CD4-positive, alpha-beta memory T cell (primary cell): ENCODE measurements at places on chromosomes 1 and 21. TPM values are rescaled to one million over a fixed set of nuclear protein-coding genes. Genes with fewer than 3 reads are reported as not detected.

GRCh38 chr1:54355931-54356679 lies 50.1 kb downstream of the SSBP3 start:
- no peak for DNase-seq

GRCh38 chr1:232627171-232627570 lies 2.8 kb downstream of the SIPA1L2 start:
- no peak for DNase-seq

DNA sequence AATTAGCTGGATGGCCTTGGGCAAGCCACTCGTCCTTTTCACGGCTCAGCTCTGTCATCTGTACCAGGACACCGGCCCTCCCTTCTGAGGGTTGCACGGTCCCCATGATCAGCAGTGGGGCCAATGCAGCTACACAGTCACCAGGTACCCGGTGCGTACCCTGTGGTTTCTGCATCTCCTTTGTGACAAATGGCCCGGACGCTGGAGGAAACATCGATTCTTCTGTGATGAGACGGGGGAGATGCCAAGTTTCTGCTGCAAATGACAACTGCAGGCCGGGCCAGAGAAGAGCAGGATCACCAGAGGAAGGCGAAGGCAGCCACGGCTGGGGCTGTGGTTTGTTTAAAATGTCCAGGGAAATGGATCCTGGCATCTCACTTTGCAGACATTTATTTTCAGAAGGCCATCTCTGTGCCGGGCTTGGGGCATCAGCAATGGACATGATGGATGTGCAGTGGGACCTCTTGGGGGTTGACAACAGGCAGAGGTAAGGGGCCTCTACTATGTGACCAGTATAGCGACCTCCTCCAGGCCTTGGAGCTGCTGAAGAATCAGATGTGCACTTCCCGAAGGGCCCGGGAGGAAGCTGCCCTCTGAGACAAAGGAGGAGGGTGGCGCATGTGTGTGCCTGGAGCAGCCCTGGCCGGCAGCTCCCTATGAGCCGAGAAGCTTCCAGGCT lies 221.9 kb upstream of the C1orf174 start:
- DNase-seq: no peak

DNA sequence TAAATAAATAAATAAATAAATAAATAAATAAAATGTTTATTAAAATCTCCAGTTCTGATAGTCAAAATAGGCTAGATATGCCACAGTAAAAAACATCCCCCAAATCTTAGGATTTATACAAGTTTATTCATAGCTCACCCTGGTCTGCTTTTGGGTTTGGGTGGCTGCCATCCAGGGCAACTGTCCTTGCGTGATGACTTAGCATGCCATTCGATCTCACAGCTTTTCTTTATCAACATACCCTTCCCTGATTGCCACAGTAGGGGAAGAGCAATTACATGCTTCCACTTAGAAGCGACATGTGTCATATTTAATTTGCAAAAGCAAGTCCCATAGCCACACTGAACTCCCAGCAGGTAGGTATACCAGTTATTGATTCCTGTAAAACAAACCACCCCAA lies 52.7 kb downstream of the TEX35 start:
- no peak for DNase-seq

DNA sequence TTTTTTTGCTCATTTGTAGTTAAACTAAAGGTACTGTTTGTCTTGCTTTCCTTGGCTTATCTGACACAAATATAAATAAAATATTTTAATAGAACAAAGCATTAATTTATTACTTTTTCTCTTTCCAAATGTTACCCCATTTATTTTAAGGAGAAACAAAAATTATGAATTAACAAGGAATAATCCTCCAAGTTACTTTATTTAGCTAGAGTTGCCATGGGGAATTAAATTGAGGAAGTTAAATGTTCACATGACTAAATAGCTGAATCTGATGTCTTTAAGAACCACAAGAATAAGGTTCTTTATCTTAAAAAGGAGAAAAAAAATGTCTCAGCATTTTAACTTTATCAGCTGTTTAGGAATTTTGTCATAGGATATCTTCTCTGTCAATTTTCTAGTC lies 12.3 kb downstream of the ATG4C start:
- DNase-seq: no peak

DNA sequence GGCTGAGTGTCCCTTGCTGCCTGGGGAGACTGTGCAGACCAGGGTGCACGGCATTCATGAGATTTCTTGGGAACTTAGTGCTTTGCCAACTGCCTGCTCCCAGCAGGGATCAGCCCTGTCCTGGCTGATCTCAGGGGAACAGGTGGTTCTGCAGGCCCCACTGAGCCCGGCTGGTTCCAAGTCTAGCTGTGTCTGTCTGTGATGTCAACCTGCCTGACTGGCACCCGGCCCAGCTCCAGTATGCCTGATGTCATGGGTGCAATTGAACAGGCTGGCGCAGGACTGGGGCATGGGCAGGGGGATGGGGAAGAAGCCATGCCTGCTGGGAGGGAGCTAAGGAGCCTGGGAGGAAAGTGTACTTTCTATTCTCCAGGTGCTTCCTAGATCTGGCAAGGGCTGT lies 227.1 kb downstream of the GRIK3 start:
- no peak for DNase-seq

DNA sequence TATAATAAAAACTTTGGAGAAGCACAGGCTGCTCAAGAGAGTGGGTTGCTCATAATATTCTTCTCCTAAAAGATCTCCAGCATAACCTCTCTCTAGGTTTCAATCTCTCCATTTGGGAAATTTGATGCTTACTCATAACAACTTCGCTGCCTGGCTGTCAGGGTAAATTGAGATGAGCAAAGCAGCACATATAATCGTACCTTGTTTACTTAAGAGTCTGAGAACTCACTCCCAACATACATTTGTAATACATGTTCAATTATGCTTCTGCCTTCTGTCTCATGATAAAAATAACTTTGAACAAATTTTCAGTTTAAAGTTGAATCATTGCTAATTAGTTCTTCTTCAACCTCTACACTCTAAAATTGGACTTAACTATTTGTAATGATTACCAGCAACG lies 68.9 kb downstream of the DUSP10 start:
- no peak for DNase-seq

DNA sequence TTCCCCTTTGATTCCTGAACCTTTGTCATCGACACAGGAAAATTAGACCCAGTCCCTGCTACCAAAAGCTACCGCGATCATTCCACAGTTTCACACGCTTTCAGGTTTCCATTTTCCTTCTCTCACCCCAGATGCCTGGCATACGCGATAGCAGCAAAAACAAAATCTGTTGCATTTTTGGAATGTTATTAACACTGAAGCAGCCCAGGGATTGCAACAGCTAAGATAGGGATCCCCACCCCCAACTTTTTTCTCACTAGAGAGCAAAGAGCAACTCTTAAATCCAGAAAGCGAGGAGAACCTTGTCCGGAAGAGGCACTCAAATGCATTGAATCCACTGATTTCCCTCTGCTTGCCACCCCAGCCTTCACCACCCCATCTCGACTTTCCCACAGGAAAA lies 8.9 kb downstream of the OVAAL start:
- no peak for DNase-seq

DNA sequence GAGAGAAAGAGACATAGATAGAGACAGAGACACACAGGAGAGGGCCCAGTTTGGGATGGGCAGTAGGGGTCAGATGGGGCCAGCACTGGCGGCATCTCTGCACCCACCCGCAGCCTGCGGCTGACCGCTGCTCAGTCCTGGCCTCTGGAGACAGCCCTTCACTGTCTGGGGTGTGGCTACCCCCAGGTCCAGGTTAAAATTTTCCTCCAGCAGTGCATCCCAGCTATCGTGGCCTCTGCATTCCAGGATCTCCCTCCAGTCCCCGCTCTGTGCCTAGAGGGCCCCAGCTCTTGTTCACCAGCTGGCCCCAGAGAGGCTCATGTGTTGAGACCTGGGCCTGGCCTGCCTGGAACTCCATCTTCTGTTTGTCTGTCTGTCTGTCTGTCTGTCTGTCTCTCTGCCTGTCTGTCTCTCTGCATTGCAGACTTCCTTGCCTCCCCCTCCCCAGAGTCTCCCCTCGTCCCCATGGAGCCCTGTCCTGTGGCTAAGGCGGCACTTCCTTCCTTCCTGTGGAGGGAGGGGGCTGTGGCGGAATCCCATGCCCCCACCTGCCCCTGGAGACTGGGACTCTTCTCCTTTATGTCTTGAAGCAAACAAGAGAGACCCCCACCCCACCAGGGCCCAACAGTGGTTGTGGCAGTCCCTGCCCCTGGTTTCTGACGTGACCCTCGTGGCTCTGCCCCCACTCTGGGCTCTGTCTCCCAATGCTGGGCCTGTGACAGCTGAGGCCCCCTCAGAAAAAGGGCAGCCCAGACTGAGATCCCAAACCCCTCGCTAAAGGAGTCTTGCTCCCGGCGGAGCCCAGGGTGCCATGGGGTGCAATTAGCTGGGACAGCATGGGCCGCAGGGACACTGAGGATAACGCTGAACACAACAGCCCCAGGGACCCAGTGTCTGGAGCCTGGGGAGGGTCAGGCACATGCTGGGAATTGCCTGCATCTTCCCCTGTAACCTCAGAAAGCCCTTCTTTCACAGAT lies 241.8 kb downstream of the NPHP4 start:
- DNase-seq: no peak

DNA sequence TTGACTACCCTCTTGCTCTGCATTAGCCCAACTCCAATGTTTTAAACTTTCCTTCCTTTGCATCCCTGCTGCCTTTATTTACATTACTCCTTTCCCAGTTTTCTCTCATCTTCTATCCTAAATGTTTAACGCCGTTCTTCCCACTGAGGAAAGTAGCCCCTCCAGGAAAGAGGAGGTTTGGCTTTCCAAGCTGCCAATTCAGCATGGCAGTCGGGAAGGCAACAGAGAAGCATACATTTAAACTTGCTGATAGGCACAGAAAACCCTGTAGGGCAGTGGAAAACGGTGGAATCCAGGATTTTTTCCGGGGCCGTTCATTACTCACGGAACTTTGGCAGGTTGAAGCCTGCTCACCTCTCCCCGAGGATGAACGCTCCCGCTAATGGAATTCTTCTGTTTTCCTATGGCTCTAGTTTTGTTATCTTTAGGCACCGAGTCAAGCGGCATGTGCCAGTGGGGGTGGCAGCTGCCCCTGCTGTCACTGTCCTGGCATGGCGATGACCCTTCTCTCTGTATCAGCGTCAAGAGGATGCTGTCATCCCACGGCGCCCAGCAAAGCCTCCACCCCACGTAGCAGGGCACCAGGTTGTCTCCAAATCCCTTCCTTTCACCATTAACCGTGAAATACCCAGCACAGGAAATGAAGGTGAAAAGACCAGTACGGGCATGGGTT lies 48.3 kb downstream of the ZBTB18 start:
- no peak for DNase-seq

Gene NVL
- 46.7 TPM for total RNA-seq
